ENCODE measurements at places on chromosomes 5 and 9.

- no peak for DNase-seq
These were observed 278.9 kb downstream of the EFNA5 start for GRCh38 chr5:107391787-107392186.

GRCh38 chr5:158388021-158388420 lies 529.1 kb upstream of the CLINT1 start:
- no peak for DNase-seq

- DNase-seq = no peak
These were observed 157.6 kb upstream of the TUT7 start for GRCh38 chr9:86511614-86512360.

- DNase-seq = no peak
These were observed 94.5 kb downstream of the TMC1 start for GRCh38 chr9:72615931-72616330.

DNA sequence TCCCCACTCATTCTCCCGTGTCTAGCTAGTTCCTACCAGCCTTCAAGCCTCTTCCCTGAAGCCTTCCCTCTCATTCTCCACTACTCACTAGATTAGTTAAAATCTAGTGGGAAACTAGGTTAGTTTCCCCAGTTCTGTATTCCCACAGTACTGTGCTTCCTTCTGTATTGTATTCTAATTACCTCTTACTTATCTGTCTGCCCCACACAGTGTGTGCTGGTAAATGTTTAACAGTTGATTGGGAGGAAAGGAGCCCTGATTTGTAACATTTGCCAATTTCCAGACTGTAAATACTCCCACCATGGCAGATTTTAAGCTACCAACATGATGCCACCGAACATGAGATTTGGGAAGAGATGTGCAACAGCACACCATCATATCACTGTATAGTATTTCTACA lies 8.3 kb downstream of the KLHL3 start:
- no peak for DNase-seq

DNA sequence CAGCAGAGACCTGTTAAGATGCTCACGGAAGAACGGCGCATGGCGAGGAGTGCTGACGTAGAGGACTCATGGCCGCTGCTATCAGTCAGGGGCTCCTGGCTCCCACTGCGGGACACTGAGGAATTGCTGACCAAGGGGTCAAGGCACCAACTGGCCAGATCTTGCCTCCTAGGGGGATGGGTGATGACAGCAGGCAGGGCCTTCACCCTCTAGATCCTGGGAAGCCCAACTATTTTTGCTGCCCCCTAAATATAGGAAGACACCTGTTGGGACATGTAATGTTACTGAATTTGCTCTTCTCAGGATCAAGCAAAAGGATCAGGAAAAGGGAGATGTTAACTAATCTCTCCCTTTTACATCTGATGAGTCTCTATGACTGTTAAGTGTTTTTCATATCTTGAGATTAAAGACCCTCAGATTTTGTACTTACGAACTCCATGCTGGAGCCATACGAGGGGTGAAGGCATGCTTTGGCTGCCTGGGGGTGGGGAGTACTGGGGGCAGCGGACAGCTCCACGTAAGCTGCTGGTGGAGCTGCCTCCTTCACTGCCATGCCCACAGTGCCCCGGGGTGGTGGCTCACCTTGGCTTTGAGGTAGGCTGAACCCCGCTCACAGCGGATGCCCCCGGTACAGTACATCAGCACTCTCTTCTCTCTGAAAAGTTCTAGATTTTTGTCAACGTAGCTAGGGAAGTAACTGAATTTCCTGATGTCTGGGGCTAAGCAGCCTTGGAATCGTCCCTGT lies 28.1 kb downstream of the TSTD2 start:
- DNase-seq = no peak

DNA sequence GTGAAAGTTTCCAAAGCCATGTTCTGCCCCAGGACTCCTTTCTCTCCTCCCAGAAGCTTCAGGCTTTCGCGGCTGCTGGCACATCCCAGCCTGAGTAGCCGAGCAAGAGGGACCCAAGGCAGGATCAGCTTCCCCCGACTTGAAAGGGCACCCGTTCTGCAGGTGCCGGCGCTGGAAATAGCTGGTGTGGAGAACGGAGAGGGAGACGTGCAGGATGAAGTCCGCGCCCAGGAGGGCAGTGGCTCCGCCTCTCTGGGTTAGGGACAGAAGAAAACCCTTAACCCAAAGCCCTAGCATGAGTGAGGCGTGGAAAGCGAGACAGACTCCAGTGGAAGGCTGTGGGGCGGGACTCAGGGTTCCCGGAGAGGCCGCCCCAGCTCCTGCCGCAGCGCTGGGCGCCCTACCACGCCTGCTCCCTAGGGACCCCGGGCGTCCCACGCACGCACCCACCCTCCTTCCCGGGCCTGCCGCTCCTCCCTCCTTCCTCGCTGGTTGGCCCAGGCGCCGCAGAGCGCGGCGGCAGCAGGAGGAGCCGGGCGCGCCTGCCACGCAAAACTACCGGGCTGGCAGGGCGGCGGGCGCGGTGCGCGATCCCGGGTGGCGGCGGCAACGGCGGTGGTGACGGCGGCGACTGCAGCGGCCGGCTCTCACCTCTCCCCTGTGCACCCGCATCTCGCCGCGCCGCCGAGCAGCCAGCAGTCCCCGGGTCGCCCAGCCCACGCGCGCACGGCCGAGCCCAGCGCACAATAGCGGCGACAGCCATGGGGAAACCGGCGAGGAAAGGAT lies at the start of gene SLC1A1:
TSS of gene SLC1A1 (plus strand) at position 550 of the 786 bp plus-strand sequence. CDS start at position 762, 212 bp downstream.
- DNase-seq = no peak

- no peak for DNase-seq
These were observed 4.1 kb upstream of the GBGT1 start for GRCh38 chr9:133167769-133168168.

DNA sequence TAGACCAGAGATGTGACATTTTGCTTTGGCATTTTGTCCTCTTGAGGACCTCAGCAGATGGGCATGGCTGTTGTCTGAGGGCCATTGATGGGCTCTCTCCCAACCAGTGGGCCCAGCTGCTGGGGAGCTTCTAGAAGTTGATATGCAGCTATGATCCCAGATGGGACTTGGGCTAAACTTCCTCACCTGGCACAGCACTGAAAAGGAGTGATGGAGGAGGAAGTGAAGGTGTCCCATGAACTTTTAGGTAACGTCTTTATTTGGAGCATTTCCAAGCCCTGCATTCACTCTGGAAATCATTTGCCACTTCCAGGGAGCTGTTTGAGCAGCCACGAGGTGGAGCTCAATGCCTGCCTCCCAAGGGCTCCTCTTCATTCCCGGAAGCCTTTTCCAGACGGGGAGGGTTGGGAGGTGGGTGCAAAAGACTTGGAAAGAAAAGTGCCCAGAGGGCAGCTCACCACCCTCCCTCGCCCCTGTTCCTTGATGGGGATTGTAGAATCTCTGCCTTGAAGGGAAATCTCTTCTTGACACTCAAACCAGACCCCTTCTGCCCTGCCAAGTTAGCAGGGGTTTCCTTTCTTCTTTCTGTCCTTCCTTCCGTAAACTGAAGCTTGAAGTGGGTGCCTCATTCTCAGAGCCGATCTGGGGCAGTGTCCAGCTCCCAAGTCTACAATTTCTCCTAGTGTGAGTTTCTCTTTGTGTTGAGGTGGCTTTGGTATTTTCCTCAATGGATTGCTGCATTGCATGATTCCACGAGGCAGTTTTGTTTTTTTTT lies 18.1 kb upstream of the NEUROG1 start:
- no peak for DNase-seq

DNA sequence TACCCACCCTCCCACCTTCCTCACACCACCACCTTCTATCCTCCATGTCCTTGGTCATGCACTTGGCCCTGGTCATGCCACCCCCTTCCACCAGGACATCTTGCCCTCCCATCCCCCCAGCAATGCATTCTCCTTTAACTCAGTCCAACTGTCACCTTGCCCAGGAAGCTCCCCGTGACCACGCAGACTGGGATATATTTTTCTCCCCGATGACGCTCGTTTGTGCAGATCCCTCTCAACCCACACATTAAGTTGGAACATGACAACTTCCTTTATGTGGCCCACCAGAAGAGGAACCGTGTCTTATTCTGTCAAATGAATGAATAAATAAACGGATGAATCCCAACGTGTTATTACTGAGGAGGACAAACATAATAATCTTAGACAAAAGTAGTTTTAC lies 82.8 kb upstream of the TAS2R1 start:
- DNase-seq = no peak

DNA sequence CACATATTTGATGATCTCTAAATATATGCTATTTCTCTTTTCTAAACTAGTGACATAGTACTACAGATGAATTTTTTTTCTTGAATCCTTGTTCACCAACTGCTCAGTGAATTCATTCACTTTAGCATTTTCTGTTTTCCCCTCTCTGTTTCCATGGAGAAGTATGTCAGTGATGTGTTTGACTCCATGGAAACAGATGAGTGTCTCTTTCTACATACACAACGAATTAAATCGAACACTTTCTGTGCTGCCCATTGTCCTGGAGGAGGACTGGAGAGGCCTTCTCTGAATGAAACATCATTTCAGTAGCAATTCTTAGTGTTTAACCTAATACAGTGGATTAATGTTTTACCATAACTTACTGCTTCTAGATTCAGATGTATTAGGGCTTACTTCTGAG lies 9.5 kb downstream of the INVS start:
- no peak for DNase-seq

DNA sequence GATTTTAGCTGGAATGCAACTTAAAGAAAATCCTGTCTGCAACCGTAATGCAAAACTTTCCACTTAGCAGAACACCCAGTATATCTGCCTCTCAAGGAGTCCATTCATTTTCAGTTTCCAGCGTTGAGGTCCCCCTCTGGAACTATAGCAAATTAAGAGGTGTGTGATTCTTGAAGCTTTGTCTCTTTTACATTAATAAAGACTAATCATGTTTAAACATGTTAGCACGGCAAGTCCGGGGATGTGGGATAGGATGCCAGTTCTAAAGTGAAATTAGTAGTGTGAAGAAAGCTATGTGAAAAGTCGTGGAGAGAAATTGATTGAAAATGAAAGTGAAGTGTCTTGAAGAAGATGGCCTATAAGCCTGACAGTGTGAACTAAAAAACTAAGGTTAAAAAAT lies 429.1 kb downstream of the NR2F1-AS1 start:
- DNase-seq = no peak

DNA sequence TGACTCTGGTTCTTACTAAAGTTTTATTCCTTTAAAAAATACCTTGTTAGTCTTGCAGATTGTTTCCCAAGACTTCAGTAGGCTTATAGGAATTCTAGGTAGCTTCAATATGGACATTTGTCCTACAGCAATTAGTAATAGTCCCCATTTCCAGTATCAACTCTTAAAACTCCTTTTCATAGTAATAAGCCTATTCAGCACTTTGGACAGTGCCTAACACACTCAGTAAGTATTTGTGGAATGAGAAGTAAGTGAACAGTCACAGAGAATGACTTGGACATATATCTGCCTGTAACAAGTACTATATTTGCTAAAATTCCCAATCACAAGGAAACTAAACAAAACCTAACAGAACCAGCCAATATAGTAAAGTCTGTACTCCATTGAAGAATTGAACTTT lies 1291.8 kb upstream of the DMAC1 start:
- DNase-seq = no peak

DNA sequence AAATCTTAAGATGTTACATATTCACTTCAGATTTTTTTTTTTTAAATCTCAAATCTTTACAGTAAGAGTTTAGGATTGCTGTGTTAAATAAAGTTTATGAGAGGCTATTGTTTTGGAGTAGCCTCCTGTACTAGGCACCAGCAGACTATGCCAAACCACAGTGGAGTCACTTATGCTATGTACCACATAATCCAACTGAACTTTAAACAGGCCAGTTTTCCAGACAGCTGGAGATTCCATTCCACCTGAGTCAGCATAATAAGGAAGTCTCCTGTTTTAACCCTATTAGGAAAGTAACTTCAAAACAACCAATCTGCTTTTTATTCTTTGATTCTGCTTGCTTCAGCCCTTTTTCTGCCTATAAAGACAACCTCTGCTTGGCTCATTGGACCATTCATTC lies 205.2 kb downstream of the CSNK1G3 start:
- no peak for DNase-seq

- DNase-seq = no peak
These were observed 46.2 kb downstream of the SPRY4 start for GRCh38 chr5:142278627-142279026.

- DNase-seq = no peak
These were observed 3.0 kb upstream of the HNRNPAB start for GRCh38 chr5:178201221-178201926.

GRCh38 chr5:14655146-14655741 lies 9.3 kb upstream of the OTULIN start:
- DNase-seq = no peak

Measured in SK-N-MC (cell line).